Stimulated activated CD4-positive, alpha-beta T cell treated with anti-CD3 and anti-CD28 coated beads, Interleukin-2, amount 100 ng/mL, for 48 hours (primary cell): ENCODE measurements at places on chromosomes 2 and 18.

DNA sequence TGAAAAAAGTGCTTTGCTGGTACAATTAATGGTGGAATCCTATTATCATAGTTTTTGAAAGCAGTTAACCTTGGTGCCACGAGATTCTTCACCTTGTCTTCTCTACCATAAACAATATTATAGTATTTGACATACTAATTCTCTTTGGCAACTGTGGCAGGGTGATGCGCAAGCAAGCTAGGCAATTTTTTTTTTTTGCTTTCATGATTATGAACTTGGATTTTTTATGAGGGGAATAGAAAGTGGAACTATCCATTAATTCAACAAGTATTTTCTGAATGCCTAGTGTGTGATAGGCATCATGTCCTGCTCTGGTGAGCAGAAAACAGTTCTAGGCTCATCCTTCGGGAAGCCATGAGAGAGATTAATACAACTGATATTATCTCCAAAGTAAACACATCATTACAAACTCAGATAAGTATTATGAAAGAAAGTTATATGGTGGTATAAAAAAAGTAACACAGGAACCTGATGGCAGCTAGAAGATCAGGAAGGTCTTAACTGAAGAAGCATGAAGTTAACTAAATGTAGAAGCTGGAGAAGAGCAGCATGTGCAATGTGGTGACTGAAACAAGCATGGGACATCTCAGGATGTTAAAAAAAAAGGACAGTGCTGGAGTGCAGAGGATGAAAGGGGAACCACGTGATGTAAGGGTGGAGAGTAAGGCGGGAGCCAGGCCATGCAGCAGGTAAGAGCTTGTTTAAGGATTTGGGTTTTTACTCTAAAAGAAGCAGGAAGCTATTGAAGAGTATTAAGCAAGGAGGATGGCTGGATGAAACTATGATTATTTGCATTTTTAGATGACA lies 113.7 kb downstream of the ZEB2 start:
- no peak for DNase-seq

DNA sequence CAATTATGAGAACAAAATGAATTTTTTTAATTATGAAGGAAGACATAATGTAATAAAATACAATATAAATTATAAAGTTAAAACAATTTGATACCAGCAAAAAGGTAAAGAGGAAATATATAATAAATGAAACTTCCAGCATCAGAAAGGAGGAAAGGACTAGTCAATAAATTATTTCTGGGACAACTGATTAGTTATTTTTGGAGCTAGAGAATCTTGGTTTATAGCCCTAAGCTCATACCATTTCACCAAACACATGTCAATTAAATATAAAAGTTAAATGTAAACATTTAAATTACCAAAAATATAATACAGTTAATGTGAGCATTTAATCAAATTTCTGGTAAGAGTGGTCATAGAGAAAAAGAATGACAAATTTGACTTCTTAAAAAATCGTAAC lies 12.1 kb downstream of the ACTG2 start:
- no peak for DNase-seq

DNA sequence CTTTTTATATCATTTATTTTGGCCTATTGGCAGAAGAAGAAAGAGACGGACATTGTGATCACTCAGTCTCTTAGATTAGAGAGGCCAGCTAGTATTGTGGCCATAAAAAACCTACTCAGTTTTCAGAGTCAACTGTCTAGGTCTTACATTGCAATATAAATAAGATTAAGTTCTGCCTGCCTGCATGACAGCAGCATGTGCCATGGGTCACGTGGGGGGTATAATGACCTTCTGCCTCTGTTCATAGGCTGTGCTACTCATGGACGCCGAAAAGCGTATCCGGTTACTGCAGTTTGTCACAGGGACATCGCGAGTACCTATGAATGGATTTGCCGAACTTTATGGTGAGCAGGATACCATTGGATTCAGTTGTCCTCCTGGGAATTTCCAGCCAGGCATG lies 238.5 kb downstream of the ALPK2 start:
- no peak for DNase-seq

DNA sequence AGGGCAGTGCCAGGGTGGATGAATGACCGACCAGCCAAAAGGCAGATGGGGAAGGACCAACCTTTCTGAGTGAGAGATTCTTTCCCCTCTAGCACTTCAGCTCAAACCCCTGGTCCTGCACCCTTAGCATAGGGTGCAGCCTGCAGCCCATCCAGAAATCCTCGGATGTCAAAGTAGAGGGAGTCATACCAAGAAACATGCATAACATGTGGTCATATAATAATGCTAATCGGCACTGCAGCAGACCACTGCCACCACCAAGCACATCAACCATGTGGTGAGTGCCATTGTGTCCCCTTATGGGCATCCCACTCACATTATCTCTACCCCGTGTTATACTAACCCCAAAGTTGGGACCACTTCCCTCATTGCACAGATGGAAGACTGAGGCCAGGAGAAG lies 17.7 kb downstream of the ATOH8 start:
- no peak for DNase-seq

- no peak for DNase-seq
These were observed 325.1 kb downstream of the RND3 start for GRCh38 chr2:150162241-150162942.

DNA sequence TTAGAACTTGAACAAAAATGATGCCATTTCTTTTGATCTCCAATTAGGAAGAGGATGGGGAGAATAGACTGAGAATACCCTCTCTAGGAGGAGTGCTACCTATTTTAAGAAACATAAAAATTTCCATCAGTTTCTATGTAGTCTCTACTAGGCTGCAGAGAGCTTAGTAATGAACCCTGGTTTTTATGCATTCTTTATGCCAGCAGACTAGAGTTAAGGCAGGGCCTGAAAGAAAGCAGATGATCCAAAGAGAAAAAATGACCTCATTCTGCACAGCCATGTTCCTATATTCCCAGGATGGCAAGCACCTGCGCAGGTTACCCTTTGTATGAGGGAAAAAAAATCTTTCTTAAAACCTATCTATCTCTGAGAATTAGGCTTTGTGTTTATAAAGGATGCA lies 254.9 kb downstream of the RIT2 start:
- DNase-seq = no peak

- no peak for DNase-seq
These were observed 1.4 kb downstream of the GCFC2 start for GRCh38 chr2:75709297-75709696.

- no peak for DNase-seq
These were observed 15.6 kb downstream of the ODC1 start for GRCh38 chr2:10432311-10433181.

GRCh38 chr18:79935098-79935480 lies 16.4 kb downstream of the SLC66A2 start:
- no peak for DNase-seq

DNA sequence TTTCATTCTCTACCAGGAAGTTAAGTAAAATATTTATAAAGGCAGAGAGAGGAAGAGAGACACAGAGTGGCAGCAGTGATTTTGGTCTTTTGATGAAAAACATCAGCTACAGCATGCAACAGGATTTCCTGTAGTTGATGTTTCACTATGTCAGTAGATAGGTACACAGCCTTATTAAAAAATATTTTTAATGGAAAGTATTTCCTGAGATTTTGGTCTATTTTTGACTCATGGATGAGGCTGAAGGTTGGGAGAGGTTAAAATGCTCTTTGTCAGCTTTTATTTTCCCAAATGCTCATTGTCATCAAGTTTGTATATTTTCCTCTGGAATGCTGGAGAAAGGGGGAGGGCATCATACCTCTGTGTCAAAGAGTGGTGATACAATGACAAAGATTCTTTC lies 1112.5 kb downstream of the CBLN2 start:
- DNase-seq = no peak

GRCh38 chr2:119476301-119477112 lies 44.9 kb downstream of the TMEM37 start:
- DNase-seq = peak; percentile 16

DNA sequence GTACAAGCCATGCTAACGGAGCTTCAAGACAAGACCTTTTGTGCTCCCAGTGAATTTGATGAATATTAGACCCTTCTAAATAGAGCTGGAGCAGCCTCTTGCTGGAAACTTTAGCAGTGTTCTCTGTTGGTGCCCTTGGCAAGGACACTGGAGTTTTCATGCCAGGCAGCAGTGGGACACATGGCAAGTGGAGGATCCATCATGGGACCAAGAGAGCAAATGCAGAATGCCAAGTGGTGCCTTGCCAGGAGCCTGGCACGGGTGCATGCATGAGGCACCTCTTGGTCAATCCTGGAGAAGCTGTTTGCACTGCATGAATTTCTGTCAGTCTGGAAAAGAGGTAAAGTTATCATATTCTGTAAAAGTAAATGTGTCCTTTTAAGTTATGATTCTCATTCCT lies 59.1 kb downstream of the NETO1 start:
- no peak for DNase-seq

- no peak for DNase-seq
These were observed 392.0 kb upstream of the NRP2 start for GRCh38 chr2:205290299-205290698.

GRCh38 chr2:42095923-42096408 lies 48.1 kb downstream of the PKDCC start:
- peak; percentile 66 for DNase-seq

DNA sequence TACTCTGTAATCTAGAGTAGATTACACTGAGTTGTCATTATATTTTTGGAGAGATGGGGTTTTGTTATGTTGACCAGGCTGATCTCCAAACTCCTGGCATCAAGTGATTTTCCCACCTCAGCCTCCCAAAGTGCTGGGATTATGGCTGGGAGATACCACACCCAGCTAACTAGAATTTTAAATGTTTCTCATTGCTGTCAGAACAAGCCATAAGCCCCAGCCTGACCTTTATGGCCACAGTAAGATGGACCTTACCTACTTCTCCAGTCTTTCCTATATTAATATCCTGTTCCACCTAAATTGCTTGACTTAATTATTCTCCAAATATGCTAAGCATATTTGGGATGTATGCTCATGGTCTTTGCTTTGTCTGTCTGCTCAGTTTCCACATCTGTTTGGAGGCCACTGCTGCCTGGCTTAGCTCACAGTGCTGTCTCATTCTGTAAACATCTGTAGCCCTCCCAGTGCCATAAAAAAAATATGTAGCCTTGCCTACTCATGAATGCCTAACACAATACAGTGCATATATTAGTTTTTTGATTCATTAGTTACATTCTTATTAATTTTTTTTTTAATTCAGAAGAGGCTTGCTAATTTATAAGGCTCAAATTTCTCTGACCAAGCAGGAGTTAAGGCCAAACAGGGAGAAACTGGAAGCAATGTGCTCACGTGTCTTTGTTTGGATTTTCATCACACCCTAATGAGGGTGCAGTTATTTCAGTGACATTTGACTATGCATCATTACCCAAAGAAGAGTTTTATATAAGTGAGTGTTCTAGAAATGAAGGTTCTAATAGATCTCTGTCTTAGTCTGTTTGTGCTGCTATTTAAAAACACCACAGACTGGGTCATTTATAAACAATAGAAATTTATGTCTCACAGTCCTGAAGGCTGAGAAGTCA lies 45.3 kb upstream of the PSME4 start:
- DNase-seq = no peak

DNA sequence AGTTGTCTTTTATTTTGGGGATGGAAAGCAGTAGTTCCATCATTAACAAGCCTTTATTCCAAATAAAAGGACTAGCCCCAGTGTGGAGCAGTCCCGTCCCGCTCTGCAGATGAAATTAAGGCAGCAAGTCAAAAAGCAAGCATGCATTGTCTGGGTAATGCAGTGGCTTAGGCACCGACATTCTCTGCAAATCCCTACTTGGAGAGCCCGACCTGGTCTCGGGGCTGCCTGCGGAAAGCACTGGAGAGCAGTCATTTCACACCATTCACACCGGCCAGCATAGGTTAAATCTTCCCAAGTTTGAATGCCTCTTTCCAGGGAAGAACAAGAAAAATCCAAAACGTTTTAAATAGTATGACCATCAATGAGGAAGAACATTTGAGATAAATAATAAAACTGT lies 24.4 kb upstream of the RAB12 start:
- DNase-seq = no peak

DNA sequence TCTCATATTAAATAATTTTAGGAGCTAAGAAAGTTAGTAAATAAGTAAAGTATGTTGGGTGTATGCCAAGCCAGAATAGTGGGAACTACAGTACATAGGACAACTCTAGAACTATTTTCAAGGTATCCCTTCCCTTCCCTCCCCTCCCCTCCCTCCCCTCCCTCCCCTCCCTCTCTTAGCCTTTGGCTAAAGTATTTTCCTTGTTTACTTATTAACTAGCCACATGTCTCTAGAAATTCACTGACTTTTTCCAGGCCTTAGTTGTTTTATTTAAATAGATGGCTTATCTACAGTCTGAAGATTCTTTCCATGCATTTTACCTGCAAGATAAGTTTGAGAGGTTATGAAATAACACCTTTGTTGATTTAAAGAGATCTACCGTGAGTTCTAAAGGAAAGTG lies 402.1 kb downstream of the PARD3B start:
- no peak for DNase-seq

DNA sequence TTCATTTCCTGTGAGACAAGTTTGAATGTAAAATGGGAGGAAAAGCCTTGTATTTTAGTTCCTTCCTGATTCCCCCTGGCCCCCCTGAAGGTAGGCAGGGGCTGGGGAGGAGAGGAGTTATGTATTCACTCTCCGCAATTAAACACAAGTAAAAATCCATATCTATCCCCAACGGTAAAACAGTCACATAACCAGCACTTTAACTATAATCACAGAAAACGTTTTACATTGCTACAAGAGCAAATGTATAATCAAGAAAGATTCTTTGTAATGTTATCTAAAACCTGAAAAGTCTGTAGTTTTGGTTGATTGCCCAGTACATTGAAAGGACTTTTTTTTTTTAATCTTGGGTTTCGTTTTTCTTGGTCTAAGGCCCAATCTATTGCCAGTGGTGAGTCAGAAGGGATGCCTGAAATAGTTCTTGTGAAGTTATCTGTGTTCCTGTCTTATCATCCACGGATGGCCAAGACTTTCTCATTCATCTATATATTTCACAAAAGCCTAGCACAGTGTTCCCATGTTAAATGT lies 34.5 kb upstream of the CCNYL1 start:
- no peak for DNase-seq

DNA sequence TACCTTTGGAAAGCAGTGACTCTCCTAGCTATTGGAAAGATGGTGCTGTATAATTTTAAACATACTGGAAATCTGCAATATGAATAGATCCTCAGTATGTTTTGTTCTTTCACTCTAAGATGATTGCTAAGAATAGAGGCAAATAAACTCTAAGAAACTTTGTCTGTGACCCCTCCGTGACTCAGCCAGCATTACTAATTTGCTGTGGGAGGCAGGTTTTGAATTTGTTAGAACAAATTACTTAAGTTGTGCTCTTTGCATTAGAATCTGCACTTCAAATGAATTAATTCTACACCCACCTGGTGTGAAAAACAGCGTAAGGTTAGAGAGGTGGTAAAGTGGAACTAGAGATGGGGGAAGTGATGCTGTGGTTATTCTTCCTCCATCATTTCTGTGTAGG lies 142.2 kb downstream of the RAPGEF4 start:
- DNase-seq = no peak
